ENCODE measurements at places on chromosomes 2 and 18.
A peak's percentile ranks its signal among the peaks of the same experiment; 100 is the strongest.

- DNase-seq: no peak
Measured at GRCh38 chr18:31513189-31513935, 15.4 kb downstream of the DSG2 start.

DNA sequence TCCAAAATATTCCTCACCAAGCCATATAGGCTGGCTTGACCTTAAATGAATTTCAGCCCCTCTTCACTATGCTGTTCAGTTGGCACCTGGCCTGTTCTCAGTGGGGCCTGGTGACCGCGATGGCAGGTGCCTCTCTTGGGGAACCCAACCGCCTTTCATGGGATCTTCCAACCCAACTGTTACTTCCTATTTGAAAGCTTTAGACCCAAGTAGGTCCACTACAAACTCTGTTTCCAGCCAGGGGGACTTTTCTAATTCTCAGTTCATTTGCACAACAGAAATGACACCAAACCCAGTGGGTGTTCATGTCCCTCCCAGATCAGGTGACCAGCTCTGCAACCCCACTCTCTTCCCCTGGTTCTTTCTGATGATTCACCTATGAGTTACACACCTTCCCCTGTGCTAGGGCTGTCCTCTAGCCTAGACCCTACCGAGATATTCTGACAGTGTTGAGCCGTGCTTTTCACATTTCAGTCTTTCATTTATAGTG lies 35.6 kb upstream of the NDUFV2 start:
- DNase-seq: no peak

DNA sequence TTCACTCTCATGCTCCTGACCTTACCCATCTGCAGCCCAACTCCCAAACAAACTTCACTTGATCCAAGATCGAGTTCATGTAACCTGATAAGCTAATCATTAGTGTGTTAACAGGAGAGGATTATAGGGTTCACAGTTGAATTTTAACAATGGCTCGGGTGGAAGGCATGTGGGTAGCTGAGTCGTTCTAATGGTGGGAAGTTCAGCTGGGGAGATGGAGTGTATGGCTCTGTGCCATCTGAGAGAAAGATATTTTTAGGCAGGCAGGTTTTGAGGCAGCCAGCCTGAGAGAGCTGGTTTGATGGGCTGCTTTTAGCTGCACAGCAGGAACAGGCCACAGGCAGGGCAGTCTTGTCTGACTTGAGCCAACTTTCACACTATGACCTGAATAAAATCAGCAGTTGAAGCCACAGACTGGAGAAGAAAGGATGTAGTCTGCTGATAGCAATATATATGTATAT lies 17.7 kb upstream of the NFE2L2 start:
- no peak for DNase-seq

DNA sequence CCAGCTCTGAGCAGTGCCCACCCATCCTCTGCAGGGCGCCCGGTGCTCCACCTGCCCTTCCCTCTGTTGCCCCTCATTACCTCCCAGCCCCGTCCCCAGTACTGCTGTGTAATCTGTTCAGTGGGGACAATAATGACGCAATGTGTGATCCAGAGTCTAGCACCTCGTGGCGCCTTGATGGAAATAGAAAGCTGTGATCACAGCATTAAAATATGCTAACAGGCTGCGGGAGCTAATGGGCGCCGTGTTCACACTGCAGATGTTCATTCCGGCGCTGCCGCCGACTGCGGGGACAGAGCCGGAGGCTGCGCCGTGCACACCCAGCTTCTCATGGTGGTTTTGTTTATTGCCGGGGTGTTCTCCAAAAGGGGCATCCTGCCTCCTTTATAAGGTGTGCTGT lies 235.2 kb downstream of the LDLRAD4 start:
- no peak for DNase-seq

DNA sequence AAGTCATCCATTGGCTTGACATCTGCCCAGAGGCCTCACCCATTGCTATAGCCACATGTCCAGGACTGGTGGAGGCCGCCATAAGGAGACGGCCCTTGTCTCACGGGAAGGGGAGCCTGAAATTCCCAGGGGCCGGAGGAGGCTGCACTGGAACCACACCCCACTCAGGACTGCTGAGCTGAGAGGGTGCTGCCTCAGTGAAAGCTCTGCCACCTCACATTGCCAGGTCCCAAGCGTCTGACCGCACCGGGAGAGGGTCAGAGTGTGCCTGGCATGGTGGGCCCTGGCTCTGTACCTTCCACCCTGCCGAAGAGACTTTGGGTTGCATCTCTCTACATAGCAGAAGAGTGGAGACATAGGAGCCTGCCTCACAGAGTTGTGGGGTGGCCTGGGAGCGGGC lies 134.1 kb upstream of the GLI2 start:
- DNase-seq: no peak

DNA sequence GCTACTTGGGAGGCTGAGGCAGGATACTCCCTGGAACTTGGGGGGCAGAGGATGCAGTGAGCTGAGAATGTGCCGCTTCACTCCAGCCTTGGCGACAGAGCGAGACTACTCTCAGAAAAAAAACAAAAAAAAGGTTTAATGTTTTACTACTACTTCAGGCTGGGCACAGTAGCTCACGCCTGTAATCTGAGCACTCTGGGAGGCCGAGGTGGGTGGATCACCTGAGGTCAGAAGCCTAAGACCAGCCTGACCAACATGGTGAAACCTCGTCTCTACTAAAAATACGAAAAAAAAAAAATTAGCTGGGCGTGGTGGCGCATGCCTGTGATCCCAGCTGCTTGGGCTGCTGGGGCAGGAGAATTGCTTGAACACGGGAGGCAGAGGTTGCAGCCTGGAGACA lies 75.7 kb upstream of the ATIC start:
- DNase-seq: no peak

DNA sequence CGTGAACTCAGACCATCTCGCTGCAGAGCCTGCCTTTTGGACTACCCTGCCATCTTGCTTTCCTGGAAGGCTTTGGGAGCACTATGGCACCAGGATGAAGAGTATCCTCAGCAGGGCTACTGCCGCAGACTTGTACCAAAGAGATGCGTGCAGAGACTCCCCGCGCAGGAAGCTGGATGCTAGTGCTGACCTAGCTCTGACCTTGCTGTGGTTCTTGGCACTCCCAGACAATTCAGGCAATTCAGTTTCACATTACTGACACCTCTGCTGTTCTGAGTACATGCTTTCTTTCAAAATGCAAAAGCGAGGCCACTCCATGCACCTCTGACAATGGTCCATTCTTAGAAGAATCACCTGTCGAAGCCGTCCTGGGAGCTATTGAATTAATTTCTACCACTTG lies 251.5 kb upstream of the MEX3C start:
- no peak for DNase-seq

GRCh38 chr2:25453199-25453905 lies 111.6 kb upstream of the DNMT3A start:
- DNase-seq: no peak

DNA sequence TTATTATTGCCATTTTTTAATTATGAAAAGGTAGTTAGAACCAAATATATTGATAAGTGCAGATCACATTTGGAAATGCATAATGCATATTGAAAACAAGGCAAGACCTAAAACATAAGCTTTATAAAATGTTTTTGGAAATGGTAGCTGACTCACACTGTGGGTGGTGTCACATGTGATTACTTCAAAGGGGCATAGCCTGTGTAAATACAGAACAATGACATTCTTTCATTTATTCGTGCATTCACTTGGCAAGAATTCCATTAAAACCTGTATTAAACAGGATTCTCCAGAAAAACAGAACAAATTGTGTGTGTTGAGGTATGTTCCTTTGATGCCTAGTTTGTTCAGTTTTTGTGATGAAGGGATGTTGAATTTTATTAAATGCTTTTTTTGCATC lies 427.3 kb upstream of the ST6GAL2 start:
- no peak for DNase-seq

- DNase-seq: no peak
Measured at GRCh38 chr2:28915939-28916338, 21.5 kb downstream of the WDR43 start.

DNA sequence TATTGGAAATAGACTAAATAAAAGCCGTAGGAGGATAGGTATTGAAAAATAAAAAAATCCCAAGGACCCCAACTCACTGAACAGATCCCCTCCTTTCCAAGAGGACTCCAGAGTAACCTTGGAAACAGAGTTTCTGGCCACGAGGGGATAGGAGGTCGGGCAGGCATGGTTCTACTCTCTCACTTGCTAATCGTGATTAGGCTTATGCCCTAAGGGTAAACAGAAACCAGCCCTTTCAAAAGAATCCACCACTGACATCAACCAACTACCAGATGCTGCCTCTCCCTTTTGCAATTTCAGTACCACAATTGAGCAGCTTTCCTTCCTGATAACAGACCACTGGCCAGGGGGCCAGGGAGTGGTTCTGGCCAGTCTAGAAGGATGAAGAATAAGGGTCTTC lies 477.8 kb downstream of the EIPR1 start:
- no peak for DNase-seq

DNA sequence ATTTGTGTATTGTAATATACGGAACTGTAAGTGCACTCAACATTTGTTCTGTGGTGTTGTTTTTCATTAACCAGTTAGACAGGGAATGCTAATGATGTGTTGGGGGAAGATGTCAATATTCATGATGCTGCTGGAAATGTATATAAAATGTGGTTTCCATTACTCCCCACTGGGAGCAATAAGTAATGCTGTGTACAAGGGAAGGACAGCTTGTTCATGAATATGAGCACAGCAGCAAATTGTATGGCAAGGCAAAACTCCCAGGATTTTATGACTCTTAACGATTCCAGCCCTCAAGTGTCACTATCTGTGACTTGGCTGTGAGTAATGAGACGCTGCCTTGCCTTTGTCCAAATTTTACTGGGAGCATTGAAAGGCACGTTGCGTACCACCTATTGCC lies 312.4 kb upstream of the DDX18 start:
- DNase-seq: no peak

DNA sequence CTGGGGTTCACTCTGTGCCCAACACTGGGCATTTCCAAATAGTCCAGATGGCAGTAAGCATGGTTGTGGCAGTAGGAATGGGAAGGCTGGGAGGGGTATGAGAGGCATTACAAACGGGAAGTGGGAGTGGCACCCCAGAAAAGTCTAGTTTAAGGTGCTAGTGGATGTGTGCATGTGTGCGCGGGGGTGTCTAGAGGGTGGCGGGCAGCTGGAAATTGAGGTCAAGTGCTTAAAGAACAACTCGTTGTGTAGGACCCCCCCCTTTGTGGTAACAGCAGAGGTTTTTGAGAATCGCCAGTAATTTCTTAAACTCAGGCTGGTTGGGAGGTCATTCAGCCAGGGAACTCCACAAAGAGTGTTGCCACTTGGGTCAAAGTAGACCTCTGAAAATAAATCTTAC lies 69.9 kb downstream of the RHBDD1 start:
- no peak for DNase-seq

DNA sequence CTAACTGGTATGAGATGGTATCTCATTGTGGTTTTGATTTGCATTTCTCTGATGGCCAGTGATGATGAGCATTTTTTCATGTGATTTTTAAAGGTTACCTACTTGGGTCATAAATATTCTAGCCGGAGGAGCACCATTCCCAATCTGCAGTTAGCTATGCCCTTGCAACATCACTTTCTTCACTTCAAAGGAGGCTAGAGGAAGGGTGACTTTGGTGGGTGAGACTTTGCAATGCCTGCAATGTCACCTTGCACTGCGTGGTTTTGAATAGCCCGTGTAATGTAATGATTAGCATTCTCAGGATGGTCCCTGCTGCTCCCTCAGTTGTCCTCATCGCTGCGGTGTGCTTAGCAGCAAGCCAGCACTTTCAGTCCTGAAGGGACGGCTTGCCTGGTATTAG lies 56.1 kb upstream of the CHRNA1 start:
- no peak for DNase-seq

DNA sequence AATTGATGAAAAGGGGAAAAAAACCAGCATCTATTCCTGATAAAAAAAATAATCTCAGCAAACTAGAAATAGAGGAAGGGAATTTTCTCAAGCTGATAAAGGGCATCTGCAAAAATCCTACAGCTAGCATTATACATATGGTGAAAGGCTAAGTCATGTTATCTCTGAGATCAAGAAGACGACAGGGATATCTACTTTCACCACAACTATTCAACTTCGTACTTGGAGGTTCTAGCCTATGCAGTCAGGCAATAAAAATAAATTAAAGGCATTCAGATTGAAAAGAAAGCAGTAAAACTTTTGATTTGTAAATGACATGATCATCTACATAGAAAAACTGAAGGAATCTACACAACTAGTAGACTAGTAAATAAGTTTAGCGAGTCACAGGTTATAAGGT lies 58.2 kb downstream of the CAB39 start:
- no peak for DNase-seq

DNA sequence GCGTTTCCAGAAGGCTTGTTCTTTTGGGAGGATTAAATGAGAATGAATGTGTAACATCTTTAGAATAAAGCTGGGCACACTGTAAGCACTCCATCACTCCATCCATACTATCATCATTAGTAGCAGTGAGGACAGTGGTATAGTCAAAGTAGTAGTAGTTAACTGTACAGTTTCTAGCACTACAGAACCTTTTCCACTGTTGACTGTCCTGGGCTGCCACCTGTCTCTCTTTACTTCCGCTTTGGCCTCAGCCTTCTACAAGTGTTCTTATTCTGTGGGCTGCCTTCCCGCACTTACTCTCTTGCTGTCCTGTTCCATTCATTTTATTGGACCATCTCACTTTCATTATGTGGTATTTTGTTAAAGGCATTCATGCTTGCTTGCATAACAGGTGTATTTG lies 3.3 kb downstream of the SLC9A2 start:
- DNase-seq: peak; percentile 27

GRCh38 chr2:72864500-72864899 lies 22.7 kb upstream of the SPR start:
- no peak for DNase-seq

- peak; percentile 76 for DNase-seq
Measured at GRCh38 chr18:24271381-24272228, 126.0 kb downstream of the OSBPL1A start.

DNA sequence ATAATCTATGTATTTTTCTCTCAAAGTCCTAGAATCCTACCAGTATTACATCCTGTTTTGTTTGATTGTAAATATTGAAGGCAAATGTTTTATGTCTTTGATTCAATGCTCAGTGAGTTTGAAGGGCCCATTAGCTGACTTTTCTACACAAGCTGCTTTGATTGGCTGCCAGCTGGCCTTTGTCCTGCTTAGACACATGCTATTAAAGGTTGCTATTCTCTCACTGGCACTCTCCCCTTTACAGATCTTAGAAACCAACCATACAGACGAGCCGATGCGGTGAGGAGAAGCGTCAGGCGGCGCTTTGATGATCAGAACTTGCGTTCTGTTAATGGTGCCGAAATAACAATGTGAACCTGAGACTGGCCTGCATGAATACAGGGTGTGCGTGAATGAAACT lies 69.7 kb downstream of the PRPF40A start:
- no peak for DNase-seq

GRCh38 chr2:73350035-73350691 lies 35.5 kb upstream of the ALMS1 start:
- no peak for DNase-seq

- no peak for DNase-seq
Measured at GRCh38 chr18:48385596-48385995, 23.6 kb downstream of the ZBTB7C start.

DNA sequence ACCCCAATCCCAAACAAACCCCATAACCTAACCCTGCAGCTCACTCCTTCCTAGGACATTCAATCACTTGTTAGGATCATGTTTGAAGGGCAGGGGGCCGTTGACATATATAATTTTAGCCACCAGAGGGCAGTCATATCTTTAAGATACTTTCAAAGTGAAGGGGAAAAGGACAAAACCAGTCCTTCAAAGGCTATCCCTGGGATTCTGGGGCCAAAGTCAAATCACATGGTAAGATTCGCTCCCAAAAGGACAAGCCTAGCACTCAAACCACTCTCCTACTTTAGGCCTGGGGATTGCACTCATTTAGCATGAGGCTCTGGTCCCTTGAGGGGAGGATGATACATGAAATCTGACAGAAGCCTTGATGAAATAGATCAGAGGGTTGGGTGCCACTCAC lies 44.6 kb downstream of the HAUS1 start:
- DNase-seq: peak; percentile 56

- no peak for DNase-seq
Measured at GRCh38 chr2:35447821-35448220, 907.8 kb upstream of the CRIM1 start.

Data from T47D (cell line).